Caco-2 (cell line): ENCODE measurements at places on chromosomes 5 and 9. TPM values are rescaled to one million over a fixed set of nuclear protein-coding genes. Genes with fewer than 3 reads are reported as not detected.
A peak's percentile ranks its signal among the peaks of the same experiment; 100 is the strongest.

Gene IDNK
- 4.3 and 5.1 TPM in 2 replicates for total RNA-seq

Gene PAPPA
- not detected in 2 replicates for total RNA-seq

Gene SH2D3C
- 0.34 TPM in 1 of 2 replicates, not detected in the other for total RNA-seq

Gene NUTM2G
- not detected in 2 replicates for total RNA-seq

Gene CRAT
- 16.2 and 20.7 TPM in 2 replicates for total RNA-seq

Gene WHRN
- total RNA-seq, result 1.4 and 1.6 TPM in 2 replicates

Gene GZMA
- total RNA-seq, result not detected in 2 replicates

Gene SPRY4
- 7.7 and 8.3 TPM in 2 replicates for total RNA-seq

DNA sequence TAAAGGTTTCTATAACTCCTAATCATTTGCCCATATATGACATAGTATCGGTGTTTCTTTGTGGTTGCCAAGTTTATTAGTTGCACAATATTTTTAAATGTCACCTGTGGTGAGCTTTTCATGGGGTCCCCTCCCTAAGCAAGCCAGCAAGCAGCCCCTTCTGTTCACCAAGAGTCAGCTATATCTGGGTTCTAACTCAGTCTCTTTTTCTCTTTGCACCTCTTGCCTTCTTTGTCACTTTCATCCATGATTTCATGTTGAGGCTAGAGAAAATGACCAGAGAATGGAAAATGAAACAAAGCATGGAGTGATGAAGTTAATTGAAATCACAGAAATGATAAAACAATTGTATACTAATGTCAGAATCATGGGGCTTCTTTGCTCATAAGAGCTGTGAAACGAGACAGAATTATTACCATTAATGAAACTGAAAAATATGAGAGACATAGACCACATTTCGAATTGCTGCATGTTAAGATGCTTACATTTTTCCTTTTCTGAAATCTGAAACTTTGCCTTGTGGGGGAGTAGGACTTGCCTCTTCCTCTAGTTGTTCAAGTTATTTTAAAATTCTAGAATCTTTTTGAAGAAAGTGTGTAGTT is 75.7 kb downstream of the CAMK4 start:
- no peak overlapping the region for H3K4me3 ChIP-seq
- no peaks in the 10 kb centered on the region for H3K27me3 ChIP-seq
- H3K4me1 ChIP-seq, result no peaks in the 10 kb centered on the region
- no peak overlapping the region for H3K27ac ChIP-seq
- no peak for DNase-seq

DNA sequence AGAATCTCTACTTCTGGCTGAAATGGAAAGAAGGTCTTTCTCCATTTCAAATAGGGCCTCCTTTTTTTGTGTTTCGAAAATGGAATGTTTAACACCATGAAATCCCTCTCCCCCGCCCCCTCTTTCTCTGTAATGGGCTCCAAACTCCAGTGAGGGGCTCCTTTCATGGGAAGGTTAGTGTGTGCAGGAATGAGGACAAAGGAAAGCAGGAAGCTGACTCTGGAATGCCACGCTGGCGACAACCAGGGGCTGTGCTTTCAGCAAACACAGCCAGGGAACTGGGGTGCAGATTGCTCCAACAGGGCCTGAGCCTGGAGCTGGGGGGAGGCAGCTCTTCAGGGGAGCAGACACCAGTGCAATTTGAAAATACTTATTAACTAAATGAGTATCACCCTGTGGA is 82.8 kb downstream of the CRB2 start:
- H3K27me3 ChIP-seq, result no peaks in the 10 kb centered on the region
- H3K36me3 ChIP-seq, result 0 out of 2 replicates have a peak, but pooled peaks cover 2% of the 10 kb centered on the region
- no peaks in the 10 kb centered on the region for H3K4me1 ChIP-seq
- no peak overlapping the region for H3K4me3 ChIP-seq
- H3K27ac ChIP-seq, result no peak overlapping the region
- no peak for DNase-seq

DNA sequence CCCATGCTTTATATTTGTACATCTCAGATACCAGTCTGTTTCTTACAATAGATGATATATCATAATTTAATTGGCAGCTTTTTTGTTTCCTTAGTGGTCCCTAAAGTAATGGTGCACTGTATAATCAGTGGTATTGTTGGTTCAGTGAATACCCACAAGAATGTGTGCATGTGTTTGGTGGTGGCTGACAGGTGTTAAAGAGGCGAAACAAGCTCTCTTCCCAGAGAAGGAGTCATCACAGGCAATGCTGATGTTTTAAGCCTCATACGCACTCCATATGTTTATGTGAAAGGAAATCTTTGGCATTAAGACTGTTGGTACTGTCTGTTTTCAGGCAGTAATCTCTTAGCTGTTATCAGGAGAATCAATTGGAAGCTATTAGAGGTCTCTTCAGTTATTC is 49.2 kb upstream of the KIAA1958 start:
- no peak overlapping the region for H3K27ac ChIP-seq
- H3K4me1 ChIP-seq, result no peaks in the 10 kb centered on the region
- DNase-seq, result no peak
- H3K4me3 ChIP-seq, result no peak overlapping the region
- H3K27me3 ChIP-seq, result no peaks in the 10 kb centered on the region

DNA sequence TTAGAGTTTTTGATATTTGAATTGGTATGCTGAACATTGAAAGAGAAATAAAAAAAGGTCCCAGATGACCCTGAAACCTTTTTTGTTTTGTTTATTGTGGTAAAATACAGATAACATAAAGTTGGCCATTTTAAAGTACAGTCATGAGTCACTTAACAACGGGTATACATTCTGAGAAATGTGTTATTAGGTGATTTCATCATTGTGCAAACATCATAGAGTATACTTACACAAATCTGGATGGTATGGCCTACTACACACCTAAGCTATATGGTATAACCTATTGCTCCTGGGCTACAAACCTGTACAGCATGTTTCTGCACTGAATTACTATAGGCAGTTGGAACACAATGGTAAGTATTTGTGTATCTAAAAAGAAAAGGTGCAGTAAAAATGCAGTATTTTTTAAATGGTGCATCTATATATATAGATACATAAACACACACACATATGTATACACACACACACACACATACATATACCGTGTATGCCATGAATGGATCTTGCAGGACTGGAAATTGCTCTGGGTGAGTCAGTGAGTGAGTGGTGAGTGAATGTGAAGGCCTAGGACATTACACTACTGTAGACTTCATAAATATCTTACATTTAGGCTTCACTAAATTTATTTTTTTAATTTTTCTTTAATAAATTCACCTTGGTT is 31.0 kb downstream of the TTC1 start:
- H3K4me3 ChIP-seq, result no peak overlapping the region
- no peak for DNase-seq
- H3K27me3 ChIP-seq, result no peaks in the 10 kb centered on the region

- no peaks in the 10 kb centered on the region for H3K27me3 ChIP-seq
- H3K4me3 ChIP-seq, result no peak overlapping the region
- no peak overlapping the region for H3K27ac ChIP-seq
- no peaks in the 10 kb centered on the region for H3K4me1 ChIP-seq
- DNase-seq, result no peak
Observed at GRCh38 chr9:72583370-72583769, 62.0 kb downstream of the TMC1 start.

GRCh38 chr5:140647042-140647419 is 399 bp downstream of the NDUFA2 start:
- no peaks in the 10 kb centered on the region for H3K36me3 ChIP-seq
- H3K4me1 ChIP-seq, result no peaks in the 10 kb centered on the region
- peak overlapping the region; percentile 73 for H3K4me3 ChIP-seq
- H3K27ac ChIP-seq, result peak overlapping the region; percentile 96
- DNase-seq, result peak; percentile 28

DNA sequence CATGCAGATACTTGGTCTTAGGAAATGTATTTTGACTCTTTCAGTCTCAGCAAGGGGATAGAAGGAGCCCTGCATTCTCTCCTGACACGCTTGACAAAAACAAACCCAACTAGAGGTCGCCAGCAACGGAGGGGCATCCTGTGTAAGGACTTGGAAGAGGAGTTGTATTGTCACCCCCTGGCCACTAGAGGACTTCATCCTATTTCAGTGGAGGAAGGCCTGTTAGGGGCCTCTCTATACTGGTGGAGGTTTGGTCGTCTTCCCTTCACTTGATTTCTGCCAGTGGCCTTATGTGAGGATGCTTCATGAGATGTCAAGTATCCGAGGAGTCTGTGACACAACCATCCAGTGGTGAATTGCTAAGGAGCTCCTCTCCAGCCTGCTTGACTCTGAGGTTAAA is 122.8 kb upstream of the STC2 start:
- H3K4me1 ChIP-seq, result peaks cover 19% of the 10 kb centered on the region
- H3K27ac ChIP-seq, result no peak overlapping the region
- no peaks in the 10 kb centered on the region for H3K27me3 ChIP-seq

DNA sequence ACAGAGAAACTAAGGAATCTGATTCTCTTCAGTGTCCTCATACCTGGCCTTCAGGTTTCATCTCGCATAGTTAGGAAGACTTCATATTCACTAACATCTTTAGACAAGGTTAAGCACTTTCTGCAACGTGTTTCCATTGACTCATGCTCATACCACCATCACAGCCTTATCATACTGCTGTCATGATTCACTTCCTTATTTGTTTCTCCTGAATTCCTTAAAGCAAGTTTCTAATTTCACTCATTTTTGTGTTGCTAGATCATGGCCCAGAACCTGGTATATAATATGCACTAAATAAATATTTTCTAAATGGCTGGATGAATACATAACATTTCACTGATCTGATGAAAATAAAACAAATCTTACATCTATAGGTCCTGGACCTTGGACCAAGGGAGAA is 472.9 kb downstream of the PRELID2 start:
- no peaks in the 10 kb centered on the region for H3K4me1 ChIP-seq
- H3K27me3 ChIP-seq, result no peaks in the 10 kb centered on the region
- no peak for DNase-seq
- H3K36me3 ChIP-seq, result no peaks in the 10 kb centered on the region

DNA sequence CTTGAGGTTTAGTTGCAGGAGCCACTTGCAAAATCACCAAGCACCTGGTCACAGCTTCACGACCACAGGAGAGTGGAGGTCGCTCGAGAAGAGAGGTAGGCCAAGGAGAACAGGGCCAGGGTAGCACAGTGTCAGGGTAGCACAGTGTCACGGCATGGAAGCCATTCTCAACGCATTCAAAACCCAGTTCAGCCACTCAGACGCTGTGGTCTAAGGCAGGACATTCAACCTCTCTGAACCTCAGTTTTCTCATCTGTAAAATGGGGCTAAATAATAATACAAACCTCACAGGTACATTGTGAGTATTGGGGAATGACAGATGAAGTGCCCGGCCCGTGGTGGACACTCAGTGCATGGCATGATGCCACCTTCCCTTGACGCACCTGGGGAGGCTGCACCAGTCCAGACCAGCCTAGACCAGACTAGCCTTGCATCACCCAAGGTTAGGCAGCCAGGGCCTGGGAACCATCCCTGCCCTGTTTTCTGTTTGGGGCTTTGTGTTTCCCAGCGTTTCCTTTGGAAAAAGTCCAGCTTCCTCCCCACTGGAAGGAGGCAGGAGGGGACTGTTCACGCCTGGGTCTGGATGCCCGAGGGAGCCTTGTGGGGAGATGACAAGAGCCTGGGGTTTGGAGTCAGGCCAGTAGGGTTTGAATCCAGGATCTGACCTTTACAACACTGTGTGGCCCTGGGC is 7.8 kb upstream of the LMX1B start:
- H3K4me1 ChIP-seq, result no peaks in the 10 kb centered on the region
- no peak overlapping the region for H3K27ac ChIP-seq
- H3K27me3 ChIP-seq, result no peaks in the 10 kb centered on the region
- no peak overlapping the region for H3K4me3 ChIP-seq
- H3K36me3 ChIP-seq, result no peaks in the 10 kb centered on the region; the same call in 1 of the 2 replicates

GRCh38 chr5:168852329-168852728 is 273.2 kb upstream of the PANK3 start:
- no peak overlapping the region for H3K27ac ChIP-seq
- no peaks in the 10 kb centered on the region for H3K4me1 ChIP-seq
- no peaks in the 10 kb centered on the region; the same call in 1 of the 2 replicates for H3K27me3 ChIP-seq
- no peaks in the 10 kb centered on the region for H3K36me3 ChIP-seq
- no peak overlapping the region for H3K4me3 ChIP-seq

- H3K4me3 ChIP-seq, result no peak overlapping the region
- no peaks in the 10 kb centered on the region for H3K4me1 ChIP-seq
- DNase-seq, result no peak
- no peaks in the 10 kb centered on the region for H3K36me3 ChIP-seq
Observed at GRCh38 chr9:92895812-92896436, 18.1 kb upstream of the ZNF484 start.

- H3K4me3 ChIP-seq, result no peak overlapping the region
- H3K36me3 ChIP-seq, result no peaks in the 10 kb centered on the region
- no peaks in the 10 kb centered on the region for H3K4me1 ChIP-seq
- H3K27me3 ChIP-seq, result no peaks in the 10 kb centered on the region
Observed at GRCh38 chr5:14768508-14769365, 102.8 kb downstream of the ANKH start.

DNA sequence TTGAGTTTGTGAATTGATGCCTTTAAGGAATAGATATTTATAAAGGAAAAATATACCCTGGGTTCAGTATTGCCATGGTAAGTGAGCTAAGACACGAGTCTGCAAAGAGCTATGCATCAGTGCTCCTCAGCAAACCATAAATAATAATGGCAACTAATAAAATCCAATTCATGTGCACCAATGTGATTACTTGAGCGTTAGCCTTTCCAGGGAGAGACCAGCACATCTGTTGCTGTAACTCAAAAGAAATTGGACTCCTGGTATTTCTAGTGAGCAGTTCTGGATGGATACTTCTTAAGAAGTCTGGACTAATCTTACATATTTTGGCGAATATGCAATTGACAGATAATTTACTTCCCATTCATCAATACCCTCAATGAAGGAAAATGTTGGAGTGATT is 373.3 kb downstream of the ARHGEF28 start:
- H3K4me1 ChIP-seq, result no peaks in the 10 kb centered on the region
- H3K36me3 ChIP-seq, result no peaks in the 10 kb centered on the region
- H3K27me3 ChIP-seq, result no peaks in the 10 kb centered on the region
- no peak for DNase-seq
- no peak overlapping the region for H3K4me3 ChIP-seq

GRCh38 chr9:69223605-69224004 is 49.5 kb downstream of the TJP2 start:
- no peak overlapping the region for H3K27ac ChIP-seq
- no peaks in the 10 kb centered on the region for H3K27me3 ChIP-seq
- no peaks in the 10 kb centered on the region for H3K4me1 ChIP-seq
- peak; percentile 38 for DNase-seq
